ENCODE measurements at places on chromosomes 12 and 14.

- DNase-seq, result no peak
Observed at GRCh38 chr14:94761997-94762377, 7.9 kb downstream of the GSC start.

DNA sequence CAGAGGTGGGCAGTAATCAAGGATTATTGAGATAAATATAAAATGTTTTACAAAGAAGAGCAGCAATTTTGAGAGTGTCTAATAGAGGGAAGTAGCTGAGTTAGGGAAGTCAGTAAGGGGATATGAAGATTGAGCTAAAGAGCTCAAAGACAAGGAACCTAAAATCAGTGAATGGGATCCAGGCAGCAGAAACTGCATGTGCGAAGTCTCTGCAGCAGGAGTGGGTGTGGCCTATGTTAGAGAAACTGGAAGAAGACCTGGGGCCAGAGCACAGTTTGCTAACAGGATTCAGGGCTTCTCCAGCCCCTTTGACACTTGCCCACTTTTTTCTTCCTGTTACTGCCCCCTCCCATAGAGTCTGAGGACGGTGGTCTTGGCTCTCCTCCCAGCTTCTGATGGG, 36.3 kb upstream of the PLXNC1 start:
- DNase-seq, result no peak

- peak; percentile 69 for DNase-seq
Observed at GRCh38 chr14:31934767-31935266, 142.3 kb upstream of the ARHGAP5 start.

GRCh38 chr14:75359098-75359497, 68.7 kb upstream of the JDP2 start:
- DNase-seq, result no peak

- peak; percentile 13 for DNase-seq
Observed at GRCh38 chr12:103865151-103865730, 24.2 kb upstream of the NT5DC3 start.

DNA sequence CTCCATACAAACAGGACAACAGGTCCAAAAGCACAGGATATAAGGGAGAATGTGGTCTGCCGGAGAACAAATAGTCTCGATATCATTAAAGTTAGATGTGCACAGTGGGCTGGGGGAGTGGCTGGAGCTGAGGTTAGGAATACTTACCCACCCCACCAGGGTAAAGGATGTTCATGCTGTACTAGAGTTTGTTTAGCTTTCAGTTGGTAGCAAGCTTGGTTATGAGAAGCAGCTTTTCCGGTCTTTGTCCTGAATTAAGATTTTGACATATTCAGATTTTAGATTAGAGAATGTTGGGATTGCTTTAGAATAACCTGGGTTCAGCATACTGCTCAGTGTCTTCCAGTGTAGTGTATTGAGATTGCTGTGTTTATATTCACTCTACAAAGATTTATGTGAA, 16.7 kb downstream of the RASSF8 start:
- DNase-seq, result no peak

- DNase-seq, result no peak
Observed at GRCh38 chr12:124144531-124145194, 150.2 kb upstream of the RFLNA start.

DNA sequence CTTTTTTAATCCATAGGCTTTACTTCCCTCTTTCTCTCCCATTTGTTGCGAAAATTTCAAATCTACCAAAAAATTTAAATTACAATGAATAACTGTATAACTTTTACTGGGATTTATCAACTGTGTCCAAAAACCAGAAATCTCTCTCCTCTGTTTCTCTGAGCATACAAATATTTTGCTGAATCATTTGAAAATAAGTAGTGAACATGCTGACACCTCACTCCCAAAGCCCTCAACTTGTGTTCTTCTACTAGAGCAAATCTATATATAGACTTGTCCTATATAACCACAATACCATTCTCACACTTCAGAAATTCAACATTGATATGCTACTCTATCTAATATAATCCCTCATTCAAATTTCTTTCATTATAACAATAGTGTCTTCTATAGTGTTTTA, 53.1 kb downstream of the SLCO1C1 start:
- no peak for DNase-seq

DNA sequence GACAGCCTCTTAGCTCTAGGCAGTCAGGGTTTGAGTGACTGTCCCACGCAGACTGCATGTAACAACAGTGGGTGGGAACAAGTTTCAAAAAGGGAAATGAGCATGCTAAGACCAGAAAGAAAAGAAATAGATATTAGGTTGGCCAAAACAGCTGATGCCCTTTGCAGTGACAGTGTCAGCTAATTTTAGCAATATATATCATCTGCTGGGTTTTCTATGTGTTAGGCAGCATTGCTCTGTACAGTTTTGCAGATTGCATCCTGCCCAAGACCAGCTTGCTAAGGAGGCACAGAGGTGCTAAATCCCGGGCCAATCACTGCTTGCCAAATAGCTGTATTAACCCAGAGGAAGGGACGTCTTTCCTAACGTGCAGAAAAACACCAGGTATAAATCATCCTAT, 541.9 kb upstream of the TBX3 start:
- DNase-seq, result peak; percentile 1

- no peak for DNase-seq
Observed at GRCh38 chr14:91214306-91214705, 30.2 kb downstream of the GPR68 start.

Measured in myocyte (in vitro differentiated cells).